Inflammatory macrophage treated with lipopolysaccharide for 1 hour (primary cell): ENCODE measurements at places on chromosomes 5 and 9.

DNA sequence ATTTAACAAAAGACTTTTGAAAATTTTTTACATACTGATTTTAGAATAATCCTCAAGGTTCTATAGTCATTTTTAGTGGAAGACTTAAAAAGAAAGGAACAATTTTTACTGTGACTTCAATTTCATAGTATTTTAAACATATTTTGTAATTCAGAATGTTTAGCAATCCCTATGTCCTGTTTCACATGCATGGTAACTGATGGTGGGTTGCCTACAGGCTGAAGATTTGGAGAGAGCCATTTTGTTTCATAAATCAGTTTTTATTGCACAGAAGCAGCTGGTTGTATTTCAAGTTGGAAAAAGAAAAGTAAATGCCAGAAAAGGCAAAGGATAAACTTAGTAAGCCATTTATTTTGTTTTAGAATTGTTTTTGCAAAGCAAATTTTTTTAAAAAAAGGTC, 24.0 kb downstream of the STARD4 start:
- DNase-seq = no peak

- no peak for DNase-seq
These were observed 63.6 kb downstream of the INIP start for GRCh38 chr9:112654282-112654681.

DNA sequence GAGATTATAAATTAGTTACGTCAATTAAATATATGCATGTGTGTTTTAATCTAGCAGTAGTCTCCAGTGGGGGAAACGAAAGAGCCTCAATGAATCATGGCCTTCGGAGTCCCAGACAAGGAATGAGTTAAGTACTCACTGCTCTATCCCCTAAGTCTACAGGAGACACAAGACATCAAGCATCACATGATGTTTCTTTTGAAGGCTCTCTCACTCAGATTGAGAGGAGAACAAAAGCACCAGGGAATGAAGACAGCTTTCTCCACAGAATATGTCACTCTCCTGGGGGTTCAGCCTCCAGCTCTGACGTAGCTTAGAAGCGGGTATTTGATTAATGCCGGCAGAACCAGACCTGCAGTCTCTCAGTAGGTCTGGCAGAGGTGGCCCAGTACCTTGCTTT, 381.4 kb downstream of the ACTL7B start:
- DNase-seq = no peak

- DNase-seq = no peak
These were observed 6.8 kb downstream of the FAM219A start for GRCh38 chr9:34451545-34451944.

DNA sequence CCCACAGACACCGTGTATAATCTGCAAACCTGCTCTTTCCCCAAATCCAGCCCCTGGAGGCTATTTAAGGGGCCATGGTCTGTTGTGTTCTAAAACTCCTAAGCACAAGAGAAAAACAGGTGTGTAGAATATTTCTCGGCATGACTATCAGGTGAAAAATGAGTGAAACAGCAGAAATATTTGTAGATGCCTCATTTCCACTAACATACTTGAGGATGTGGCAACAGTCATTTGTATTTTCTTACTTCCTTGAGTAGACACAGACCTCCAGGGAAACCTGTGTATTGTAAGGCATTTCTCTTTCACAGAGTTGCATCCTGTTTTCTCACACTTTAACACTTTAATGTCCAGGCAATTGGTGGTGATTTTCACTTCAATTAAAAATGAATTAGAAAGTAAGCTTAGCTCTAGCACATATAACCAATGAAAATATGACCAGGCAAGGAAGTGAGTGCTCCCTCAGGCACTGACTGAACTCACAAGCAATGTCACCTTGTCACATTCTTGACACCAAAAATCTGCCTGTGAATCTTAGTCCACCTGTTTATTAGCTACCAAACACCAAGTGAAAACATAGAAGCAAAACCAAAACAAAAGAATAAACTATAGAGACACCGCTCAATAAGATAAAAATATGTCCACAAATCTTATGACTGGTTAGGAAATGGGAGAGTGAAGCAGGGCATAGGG, 64.4 kb downstream of the DIRAS2 start:
- no peak for DNase-seq

DNA sequence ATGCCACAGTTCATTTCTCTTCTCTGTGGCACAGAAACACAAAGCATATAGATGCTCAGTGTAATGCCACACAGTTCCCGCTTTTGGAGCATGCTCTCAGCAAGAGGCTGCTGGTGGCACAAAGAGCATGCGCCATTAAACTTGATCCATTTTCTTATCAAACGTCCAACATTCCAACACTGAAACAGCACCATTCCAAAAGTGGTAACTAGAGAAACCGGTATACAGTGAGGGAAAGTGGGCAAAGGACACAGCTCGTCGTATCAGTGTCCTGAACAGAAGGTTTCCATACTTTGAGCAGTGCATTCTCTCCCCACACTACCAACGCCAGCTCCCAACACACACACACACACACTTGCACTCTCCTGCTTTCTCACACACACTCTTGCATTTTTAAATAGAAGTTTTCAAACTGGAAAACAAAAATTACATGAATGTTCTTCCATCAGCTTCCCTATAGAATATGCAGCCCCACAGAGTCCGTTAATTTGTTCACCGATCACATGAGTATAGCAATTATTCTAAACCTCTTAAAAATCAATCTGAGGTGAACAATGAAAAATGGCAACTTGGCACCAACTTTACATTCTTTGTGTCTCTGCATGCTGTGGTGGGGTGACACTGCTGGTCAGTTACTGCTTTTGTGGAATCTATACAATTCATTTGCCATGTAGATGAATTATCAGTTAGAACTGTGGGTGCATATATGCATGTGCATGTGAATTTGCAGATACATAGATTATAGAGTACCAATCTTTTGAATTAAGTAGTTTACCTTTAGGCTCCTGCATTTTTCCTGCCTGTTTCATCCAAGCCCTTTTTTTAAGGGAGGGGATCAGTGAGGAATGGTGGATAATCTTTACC, 5.7 kb downstream of the NFIB start:
- DNase-seq = no peak

DNA sequence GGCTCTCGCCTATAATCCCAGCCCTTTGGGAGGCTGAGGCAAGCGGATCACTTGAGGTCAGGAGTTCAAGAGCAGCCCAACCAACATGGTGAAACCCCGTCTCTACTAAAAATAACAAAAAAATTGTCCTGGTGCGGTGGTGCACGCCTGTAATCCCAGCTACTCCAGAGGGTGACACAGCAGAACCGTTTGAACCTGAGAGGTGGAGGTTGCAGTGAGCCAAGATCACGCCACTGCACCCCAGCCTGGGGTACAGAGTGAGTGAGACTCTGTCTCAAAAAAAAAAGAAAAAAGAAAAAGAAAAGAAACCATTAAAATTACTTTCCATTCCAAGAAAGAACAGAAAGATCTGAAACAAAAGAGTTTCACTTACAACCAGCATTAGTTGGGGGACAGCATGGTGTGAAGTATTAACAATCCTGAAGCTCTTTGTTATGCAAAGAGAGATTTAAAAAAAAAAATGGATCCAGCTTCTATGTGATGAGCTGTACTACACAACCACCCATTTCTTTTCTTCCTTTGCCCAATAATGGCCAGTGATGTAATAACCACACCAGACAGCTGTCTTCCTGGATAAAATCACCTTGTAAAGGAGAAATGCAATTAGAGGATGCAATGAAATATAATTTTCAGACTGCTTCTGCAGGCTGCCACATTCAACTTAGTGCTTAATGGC, 76.9 kb downstream of the MED27 start:
- DNase-seq = no peak

- no peak for DNase-seq
These were observed 617.2 kb downstream of the CDH18 start for GRCh38 chr5:19370655-19371386.

DNA sequence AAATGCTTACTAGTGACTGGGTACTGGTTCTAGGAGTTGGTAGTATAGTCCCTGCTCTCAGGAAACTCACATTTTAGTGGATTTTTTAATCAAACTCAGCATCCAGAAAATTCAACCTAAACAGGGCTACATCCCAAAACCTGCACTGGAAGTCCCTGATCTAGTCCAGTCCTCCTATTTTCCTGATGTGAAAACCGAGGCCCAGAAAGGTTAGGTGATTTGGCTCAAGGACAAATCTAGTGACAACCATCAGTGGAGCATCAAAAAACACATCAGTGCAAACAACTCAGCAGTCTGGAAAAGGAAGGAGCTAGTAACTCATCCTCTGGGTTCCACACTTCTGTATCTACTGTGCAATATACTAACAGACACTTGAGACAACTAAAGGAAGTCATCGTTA, 38.2 kb downstream of the SERINC5 start:
- no peak for DNase-seq

DNA sequence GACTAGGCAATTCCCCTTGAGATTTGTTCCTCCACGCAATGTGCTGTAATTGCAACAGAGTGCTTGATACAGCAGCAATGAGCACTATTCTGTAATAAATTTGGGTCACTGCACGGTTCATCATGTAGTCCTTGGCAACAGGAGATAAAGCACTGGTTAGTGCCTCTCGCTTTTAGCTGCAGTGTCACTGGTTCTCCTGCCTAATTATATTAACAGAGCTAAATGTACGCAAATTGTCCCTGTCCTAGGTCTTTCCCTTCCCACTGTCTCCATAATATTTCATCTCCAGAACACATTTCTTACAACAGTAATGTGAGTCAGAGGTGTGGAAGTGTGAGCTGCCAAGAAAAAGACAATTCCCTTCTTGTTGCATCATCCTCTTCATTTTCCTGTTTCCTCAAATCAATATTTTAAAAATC, 553.1 kb downstream of the ZNF608 start:
- DNase-seq = no peak

DNA sequence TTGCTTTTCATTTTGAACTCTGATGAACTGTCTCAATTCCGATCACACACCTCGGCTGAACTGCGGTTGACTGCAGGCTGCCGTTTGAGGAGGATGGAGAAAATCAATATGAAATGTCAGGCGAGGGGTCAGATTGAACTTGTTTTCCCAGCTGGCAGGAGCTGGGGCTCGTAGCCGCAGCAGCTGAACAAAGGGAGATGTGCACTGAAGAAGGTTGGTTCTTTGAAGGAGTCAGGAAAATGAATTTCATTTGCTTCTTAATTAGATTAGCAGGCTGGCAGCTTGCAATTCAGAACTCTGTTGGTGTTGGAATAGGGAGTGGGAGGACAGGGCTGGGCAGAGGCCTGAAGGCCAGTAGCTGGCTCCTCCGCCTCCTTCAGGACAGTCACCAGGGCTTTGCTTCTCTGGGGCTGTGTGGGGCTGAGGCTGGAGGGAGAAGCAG, 117.4 kb upstream of the GPR151 start:
- no peak for DNase-seq

- no peak for DNase-seq
These were observed 224.1 kb upstream of the DAB2 start for GRCh38 chr5:39648848-39649227.

- no peak for DNase-seq
These were observed 1233.8 kb upstream of the WWC1 start for GRCh38 chr5:167057665-167058064.

DNA sequence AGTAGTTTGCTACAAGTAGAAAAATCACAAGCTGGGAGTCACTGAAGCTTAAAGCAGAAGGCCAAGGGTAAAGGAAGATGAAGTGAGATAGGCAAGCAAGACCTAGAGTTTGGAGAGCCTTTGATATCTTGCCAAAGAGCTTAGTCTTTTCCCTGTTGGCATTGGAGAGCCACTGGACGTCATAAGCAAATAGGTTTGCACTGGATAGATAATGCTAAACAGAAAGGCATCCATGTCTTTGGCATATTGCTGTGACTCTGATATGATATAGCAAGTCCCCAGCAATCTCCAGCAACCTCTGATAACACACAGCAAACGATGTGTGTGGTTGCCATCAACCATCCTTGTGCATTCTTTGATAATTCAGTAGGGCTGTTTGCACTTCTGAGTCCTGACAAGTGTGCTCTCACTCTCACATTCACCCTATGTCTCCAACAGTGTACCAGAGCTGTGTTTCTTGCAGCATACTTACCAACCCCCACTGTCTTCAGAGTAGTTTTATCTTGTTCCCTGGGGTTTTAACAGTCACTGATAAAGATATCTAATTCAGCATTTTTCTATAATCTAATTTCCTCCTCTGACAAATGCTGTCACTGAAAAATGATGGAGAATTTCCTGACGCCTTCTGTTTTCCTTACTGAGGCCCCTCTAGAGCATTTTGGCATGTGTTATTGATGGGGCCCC, 16.9 kb upstream of the FREM1 start:
- no peak for DNase-seq

- no peak for DNase-seq
These were observed 406.2 kb upstream of the BRINP1 start for GRCh38 chr9:119775410-119775809.

DNA sequence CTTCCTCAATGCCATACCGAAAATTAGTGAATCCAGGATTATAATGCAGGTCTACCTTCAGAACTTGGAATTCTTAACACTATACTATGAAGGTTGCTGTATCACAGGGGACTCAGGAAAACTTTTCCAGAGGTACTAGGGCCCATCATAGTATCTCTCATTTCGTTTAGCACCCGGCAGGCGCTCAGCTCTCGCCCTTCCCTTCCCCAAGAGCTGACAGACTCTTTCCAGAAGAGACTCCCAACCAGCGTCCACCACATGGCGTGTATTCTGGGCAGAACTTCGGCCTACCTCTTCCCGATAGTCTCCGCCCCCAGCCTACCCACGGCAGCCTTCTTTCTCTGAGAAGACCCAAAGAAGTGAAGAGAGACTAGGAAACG, 271 bp downstream of the NOL8 start:
- peak; percentile 55 for DNase-seq

DNA sequence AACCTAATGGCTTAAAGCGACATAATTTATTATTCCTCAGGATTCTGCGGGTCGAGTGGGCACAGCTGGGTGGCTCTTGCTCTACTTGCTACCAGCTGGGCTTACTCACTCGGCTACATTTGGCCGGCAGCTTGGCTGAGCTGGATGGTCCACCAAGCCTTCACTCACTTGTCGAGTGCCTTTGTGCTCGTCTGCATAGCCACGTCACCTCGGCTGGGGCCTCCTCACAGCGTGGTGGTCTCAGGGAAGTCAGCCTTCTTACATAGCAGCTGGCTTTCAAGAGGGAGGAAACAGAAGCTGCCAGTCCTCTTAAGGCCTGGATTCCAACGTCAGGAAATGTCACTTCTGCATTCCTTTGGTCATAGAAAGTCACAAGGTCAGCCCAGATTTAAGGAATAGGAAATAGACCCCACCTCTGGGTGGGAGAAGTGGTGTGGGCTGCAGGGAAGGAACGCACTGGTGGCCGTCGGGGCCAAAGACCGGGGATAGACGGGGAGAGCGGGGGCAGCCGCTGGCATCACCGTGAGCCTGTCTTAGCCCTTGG, 75.1 kb upstream of the RUFY1 start:
- DNase-seq = peak; percentile 33

- no peak for DNase-seq
These were observed 228.9 kb upstream of the MVB12B start for GRCh38 chr9:126097679-126098078.

GRCh38 chr5:157271740-157272271, 5.9 kb downstream of the CYFIP2 start:
- DNase-seq = no peak

DNA sequence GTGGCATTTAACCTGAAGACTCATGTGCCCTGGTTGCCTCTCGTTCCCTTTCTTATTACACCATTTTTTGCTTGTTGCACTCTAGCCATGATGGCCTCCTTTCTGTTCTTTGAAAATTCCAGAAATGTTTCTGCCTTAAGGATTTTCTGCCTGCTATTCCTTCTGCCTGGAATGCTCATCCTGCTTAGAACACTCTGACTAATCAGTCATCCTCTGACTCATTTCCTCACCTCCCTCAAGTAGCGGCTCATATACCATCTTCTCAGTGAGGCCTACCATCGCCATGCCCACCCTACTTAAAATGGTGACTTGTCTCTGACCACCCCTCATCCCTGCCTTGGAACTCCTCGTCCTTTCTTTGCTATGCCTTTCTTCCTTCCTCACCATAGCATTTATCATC, 68.8 kb downstream of the KIF4B start:
- no peak for DNase-seq

- DNase-seq = no peak
These were observed 605.6 kb downstream of the PDE4D start for GRCh38 chr5:59287884-59288283.
